ENCODE measurements at places on chromosomes 5 and 9.

DNA sequence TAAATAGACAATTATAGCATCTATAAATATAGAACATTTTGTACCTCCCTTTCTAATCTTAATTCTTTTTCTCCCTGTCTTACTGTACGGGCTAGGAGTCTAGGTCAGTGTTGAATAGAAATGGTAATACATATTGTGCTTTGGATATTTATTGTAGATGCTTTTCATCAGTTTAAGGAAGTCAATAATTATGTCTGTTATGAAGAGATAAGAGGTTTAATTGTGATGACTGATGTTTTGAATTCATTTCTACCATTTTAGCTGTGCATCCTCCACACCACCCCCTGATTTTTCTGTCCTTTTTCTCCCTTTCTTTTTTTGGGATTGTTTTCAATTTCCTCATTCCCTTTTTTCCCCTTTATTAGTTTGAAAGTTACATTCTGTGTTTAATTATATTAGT, 95.8 kb downstream of the DOCK2 start:
- DNase-seq = no peak

- no peak for DNase-seq
Observed at GRCh38 chr9:86186696-86187095, 72.8 kb downstream of the C9orf153 start.

DNA sequence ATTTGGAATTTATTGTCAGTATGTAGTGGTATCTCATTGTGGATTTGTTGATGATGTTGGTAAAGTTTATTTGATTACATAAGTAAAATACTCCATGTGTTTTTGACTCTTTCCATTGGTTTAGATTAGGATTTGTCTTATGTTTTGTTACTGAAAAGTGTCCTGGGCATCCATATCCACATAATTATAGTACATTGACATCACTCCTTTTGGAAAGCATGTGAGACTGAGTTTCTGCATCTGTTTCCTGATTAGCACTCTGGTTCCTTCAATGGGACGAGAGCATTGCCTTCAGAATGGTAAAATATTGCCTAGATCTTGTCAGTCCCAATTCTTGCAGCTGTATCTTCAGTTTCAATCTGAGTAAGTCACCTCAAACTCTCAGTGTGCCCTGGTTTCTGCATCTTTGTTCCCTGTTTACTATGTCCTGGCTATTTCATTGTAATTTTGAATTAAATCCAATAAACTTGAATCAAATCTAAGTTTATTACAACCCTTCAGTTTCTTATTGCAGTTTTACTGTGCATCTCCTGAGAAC, 128.1 kb downstream of the FBXO38 start:
- DNase-seq = no peak

- DNase-seq = no peak
Observed at GRCh38 chr5:53446908-53447307, 33.5 kb upstream of the FST start.

DNA sequence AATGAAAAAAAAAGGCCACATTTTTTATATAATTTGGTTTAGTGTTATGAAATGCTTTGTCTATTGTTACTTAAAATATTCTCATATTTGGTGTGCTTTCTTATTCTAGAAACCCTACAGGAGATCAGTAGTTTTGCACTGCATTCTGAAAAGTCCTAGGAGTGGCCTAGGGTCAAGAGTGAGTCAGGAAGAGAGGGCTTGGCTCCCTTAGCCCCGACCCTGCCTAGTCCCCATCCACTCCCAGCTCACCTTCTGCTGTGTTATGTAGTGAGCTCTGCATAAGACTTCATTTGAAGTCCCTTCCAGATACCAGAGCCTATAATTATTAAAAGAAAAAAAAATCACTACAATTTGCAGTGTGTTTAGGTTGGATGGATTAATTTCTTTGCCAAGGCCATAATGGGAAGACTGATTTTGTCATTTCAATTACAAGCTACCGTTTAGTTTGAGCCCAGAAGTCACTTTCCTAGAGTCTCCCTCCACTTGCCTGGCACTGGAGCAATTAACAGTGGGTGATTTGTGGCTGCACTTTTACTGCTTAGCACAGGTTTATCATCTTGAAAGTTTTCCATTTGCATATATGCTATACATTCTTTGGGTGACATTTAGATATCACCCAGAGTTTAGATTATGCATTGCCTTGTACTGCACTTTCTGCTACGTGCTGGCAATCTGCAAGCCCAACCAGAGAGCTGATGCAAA, 143.3 kb downstream of the INSYN2B start:
- no peak for DNase-seq

DNA sequence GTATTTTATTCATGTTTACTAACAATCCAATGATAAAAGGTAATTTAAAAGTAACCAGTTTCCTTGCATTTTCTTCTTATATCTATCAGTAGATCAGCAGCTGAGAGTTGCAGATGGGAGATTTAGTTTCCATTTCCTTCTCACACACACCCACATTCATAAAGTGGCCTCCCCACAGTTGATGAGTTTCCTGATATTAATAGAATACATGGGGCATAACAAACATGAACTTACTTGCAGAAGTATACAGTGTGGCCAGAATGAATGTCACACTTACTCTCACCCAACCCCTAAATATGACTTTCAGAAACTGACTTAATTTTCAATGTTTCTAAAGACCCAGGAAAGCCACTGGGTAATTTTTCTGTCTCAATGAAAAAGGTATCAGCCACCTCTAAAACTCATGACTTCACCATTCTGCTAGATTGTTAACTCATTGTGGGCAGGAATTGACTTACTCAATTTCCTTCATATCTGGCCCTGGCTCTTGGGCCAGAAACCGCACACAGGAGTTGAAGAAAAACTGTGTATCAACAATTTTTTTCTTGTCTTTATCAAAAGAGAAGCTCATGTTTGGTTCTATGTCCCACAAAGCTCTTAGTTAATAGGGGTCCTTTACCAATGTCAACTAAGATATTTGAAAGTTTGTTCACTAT, 63.5 kb upstream of the OSMR start:
- DNase-seq = no peak

DNA sequence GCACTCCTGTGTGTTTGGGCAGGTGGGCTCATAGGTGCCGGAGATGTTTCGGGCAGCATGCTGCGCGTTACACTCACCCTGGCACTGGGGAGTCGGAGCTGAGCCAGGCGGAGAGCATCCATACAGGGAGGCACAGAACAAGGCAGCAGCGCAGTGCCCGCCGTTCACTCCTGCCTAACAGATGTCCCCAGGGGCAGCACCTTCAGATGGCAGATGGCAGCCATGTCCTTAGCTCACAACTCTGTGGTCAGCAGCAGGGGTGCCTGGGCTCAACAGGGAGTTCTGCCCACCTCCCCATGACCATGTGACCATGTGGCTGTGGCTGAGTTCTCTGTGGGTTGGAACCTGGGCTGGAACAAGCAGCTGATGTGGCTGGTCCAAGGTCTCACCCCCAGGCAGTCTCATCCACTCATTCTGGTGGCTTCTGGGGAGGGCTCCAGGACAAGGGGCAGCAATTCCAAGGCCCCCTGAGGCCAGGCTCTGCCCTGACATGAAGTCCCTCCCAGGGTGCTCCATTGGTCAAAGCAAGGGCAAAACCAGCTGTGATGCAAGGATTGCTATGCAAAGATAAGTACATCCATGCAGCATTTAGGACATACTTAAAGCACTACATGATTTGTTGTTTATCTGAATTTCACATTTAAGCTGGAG, 64.2 kb downstream of the MRPL36 start:
- DNase-seq = no peak
